ENCODE measurements at places on chromosomes 2 and 18.

DNA sequence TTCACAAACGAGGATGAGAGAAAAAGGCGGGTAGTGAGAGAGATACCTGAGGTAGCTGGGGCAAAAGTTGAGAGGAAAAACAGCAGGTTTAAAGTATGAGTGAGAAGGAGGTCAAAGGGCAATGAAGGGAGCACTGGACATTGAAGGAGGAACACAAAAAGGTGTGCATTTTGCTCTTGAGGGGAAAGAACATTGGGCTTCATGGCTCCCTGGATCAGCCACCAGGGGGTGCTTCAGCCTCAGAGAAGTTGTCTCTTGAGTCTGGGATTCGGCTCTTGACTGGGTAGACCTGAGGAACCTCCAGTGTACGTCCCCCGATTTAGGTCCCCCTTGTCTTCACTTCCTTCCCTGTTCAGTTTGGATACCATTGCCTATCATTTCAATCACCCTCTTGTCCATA, 128.5 kb downstream of the RAPGEF4 start:
- peak; percentile 8 for DNase-seq

DNA sequence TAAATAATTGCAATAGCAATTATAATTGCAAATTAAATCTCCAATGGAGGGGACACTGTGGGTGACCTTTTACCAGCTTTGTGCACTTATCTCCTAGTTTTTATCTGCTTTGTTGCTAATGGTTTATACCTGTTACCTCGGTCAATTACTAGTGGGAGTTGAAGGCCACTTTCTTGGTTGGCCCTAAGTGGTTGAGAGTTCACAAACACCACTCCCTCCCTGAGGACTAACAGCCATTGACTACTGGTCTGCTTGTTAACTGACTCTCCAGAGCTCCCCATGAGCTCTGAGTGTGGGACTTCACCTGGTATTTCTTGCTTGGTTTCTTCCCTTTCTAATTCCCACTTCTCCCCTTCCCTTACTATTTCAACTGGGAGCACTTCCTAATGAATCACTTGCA, 27.2 kb downstream of the SERPINE2 start:
- DNase-seq, result no peak

GRCh38 chr2:121075641-121076497, 209.1 kb downstream of the TFCP2L1 start:
- no peak for DNase-seq

DNA sequence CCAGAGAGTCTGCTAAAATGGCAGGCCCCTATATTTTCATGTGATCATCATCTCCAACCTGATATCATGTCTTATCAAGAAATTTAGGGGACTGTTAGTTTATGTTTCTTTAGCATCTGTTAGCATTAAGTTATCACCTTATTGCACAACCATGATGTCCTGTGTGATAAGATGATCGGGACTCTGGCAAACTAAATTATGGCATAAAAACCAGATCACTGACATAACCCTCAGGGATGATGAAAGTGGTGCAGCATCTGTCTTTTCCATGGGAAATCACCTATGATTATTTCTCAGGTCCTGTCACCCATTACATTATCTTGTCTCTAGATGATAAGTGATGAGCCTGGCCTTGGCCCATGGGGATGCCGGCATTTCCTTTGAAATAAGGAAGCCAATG, 458.6 kb upstream of the DCC start:
- DNase-seq, result no peak

DNA sequence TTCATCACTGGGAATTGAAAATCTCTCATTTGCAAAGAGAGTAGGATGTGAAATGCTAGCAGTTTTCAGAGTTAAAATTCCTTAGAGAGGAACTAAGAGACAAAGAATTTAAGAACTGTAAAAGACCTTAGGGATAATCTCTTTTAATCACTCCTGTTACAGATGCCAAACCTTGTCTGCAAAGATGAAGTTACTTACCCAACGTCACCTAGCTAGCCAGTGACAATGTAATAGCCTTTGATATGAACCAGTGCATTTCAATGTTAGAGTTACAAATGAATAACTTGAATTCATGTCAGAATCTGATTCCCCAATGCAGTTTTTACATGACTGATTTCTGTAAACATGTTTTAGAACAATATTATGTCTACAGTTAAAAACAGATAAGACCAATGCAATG, 190.1 kb downstream of the LRP1B start:
- DNase-seq, result no peak

DNA sequence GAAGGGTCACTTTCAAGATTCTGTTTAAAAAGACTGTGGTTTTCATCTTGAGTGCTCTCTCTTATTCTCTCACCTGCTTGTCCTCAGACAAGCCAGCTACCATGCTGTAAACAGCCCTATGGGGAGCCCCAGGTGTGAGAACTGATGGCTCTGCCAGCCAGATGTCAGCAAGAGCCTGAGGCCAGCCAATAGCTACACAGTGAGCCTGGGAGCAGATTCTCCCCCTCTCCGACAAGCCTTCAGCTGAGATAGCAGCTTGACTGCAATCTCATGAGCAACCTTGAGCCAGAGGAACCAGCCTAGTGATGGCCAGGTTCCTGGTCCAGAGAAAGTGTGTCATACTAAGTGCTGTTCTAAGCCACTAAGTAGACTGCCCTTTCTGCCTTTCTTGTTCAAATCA, 272.1 kb downstream of the NAPG start:
- DNase-seq, result no peak

- no peak for DNase-seq
Measured at GRCh38 chr18:30679285-30679930, 363.1 kb downstream of the DSC3 start.

GRCh38 chr2:234496835-234497593, at the start of gene ARL4C:
Gene ARL4C, minus strand, starts transcription at chr2:234497081. Its CDS starts 495 bp downstream, at chr2:234496586.
- DNase-seq, result no peak

- DNase-seq, result no peak
Measured at GRCh38 chr2:66343259-66343658, 91.7 kb upstream of the MEIS1 start.

DNA sequence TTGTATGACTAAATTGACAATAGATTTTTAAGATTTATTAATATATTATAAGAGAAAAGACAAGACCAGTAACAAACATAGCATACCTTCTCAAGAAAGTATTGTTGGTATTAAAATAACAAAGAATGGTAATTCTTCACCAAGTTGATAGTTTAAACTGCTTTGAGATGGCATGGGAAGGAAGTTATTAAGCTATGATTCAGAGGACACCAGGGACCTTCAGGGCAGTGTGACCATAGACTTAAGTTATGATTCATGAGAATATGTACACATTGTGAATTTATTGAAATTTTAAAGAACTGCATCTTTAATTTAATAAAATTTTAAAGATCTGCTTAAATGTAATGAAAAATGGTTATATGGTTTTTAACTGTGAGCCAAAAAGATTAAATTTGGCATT, 205.7 kb downstream of the DSEL start:
- DNase-seq, result no peak

GRCh38 chr18:75123113-75123512, 85.8 kb downstream of the PTGR3 start:
- no peak for DNase-seq

DNA sequence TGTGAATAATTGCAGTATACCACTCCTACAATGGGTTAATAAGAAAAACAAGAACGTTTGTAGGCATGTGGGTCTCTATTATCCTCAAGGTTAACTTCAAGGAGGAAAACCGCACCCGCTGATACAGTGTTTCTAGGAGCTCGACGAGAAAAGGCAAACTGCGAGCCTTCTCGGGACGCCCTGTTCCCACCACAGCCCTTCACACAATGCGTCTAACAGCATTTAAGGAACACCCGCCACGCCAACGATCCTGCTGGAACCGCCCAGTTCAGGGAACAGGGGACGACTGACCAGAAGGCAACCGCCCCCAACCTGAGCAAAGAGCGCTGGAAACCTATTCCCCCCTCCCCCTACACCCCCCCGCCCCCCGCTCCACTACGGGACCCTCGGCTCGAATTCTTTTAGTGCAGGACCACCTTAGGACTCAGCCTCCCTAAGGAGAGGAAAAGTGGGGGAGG, 710 bp upstream of the TMSB10 start:
- no peak for DNase-seq

DNA sequence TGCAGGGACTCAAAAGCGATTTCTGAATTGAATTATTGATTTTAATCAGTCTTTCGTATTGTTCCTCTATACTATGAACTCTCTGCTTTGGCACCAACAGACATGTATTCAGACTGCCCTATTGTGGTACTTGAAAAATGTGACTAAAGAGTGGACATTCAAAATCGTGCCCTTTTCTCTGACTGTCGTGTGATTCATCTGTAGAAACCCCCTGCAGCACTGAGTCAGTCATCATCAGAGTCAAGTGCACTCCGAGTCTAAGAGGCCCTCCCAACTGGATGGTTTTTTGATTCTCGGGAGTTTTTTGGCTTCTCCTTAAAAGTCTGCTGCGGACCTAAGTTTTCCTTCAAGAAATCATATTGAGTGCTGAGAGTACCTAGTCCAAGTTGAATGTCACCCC, 96.4 kb upstream of the FOSL2 start:
- DNase-seq, result peak; percentile 21

DNA sequence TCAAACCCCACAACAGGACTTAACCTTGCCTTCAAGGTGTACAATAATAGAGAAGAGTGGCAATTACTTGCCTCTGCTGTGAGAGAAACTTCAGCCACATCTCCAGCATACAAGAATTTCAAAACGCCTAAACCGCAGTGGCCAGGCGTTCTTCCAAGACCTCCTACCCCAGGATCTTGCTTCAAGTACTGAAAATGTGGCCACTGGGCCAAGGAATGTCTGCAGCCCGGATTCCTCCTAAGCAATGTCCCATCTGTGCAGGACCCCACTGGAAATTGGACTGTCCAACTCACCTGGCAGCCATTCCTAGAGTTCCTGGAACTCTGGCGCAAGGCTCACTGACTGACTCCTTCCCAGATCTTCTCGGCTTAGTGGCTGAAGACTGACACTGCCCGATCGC, 2.8 kb upstream of the CYB5A start:
- no peak for DNase-seq

GRCh38 chr2:1002350-1002749, 51.7 kb downstream of the SNTG2 start:
- DNase-seq, result no peak

DNA sequence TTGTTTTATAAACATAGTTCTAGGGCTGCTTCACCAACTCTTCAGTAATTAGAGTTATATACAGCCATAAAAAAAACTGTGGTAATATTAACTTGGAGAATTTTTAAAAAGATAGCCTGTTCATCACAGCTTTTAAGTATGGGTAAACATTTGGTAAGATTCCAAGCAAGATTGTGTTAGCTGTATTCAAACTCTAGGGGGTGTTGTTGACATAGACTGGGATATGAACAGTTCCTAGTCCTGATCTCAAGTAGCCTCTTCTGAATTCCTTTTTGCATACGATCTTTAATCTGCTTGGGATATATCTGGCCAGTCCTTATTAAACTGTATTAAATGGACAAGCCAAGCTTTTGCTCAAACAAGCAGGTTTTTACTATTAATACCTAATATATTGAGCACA, 13.4 kb downstream of the NOP58 start:
- no peak for DNase-seq

- no peak for DNase-seq
Measured at GRCh38 chr2:67631483-67631882, 234.3 kb downstream of the ETAA1 start.

- DNase-seq, result no peak
Measured at GRCh38 chr2:128754246-128754724, 435.6 kb upstream of the HS6ST1 start.

GRCh38 chr2:158024288-158024898, 77.3 kb upstream of the UPP2 start:
- DNase-seq, result no peak

- DNase-seq, result no peak
Measured at GRCh38 chr18:63224630-63225029, 94.9 kb downstream of the BCL2 start.

DNA sequence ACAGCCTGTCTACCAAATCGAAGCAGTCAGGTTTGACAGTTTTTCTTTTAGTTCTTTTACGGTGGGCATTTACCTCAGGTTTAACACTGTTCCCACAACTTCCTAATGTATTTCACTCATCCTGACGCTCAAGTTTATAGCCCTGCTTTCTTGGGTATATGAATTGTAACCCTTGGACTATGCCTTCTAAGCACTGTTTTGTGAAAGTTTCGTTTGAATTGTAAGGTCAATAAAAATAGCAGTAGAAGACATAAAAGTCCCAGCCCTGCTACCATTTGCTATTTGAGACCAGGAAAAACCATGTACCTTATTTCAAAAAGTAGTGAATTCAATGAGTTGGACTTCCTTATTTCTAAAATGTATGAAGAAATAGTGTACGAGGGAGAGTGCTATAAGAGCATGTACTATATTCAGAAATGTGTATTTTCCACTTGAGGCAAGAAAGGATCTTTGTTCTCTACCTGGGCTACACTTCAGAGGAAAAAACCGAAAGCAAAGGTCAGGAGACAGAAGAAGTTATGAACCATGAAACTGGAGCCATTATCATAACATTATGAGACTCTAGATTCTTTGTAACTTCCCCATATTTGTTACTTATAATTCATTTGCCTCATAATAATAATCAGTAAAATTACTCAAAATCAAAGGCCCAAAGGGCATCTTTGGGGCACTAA, 1.9 kb upstream of the ZC3H15 start:
- no peak for DNase-seq

DNA sequence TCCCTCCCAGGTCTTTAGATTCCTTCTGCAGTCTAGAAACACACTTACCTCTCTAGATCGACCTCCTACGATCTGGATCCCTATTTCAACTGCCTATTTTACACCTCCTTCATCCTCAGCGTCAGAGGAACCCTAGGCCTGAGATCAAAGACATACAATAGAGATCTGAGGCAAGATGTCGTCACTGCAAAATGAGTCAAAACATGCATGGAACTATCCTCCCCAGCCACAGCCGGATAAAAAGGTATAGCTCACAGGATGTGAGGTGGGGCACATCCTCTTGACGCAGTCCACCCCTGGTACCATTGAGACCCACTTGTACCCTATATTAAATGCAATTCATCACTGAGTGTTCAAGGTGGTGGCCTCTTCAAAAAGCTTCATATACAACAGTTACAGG, 63.7 kb upstream of the DNAJC10 start:
- DNase-seq, result no peak

DNA sequence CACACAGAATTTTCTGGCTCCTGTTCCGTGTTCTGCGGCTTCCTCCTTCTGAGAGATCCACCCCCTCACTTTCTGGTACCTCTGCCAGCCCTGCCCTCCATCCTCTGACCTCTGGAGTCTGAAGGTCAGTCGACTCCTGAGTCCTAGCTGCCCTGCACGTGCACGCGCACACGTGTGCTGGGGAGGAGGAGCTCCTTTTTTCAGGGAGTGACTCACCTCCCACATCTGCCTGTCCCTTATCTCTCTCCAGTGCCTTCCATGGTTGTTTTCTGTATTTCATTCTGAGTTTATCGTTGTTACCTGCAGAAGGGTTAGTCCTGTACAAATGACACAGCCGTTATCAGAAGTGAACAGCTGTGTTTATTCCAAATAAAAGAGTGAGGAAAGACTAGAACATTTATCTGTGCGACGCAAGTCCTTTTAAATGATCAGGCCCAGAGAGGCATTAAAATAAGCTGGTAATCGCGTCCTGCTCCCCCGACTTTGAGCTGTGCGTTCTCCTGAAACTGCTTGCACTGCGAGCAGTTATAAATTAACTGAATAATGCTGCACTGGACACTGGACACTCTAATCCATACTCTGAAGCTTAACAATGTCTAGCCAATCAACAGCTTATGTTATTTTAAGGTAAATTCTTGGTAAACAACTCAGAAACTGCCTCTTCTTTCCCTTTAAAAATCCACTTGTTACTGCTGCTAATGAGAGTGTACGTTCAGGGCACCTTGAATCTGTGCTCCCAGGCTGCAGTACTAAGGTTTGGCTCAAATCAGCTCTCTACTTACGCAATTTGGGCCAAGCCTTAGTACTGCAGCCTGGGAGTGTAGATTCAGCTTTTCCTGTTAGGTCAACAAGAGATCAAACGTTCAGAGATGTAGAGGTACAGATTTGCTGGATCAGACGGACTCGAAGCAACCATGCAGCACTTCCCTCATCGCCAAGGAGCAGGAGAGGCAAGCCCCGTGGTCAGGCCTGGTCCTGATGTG, 72.5 kb downstream of the GALR1 start:
- DNase-seq, result no peak
